ENCODE measurements at places on chromosomes 1 and 21. TPM values are rescaled to one million over a fixed set of nuclear protein-coding genes. Genes with fewer than 3 reads are reported as not detected.

Gene ADGRB2
- total RNA-seq, result 6.0 TPM

Gene C8A
- total RNA-seq, result 10.7 TPM

Gene PLA2G2D
- not detected for total RNA-seq

Gene PAFAH2
- total RNA-seq, result 43.6 TPM

Gene PTGER3
- total RNA-seq, result 28.4 TPM

Gene LRRC53
- not detected for total RNA-seq

Gene PTPRF
- 478 TPM for total RNA-seq

Gene FCGR1A
- total RNA-seq, result 13.2 TPM

Gene CLEC20A
- total RNA-seq, result 0.20 TPM

Gene SPRR2B
- total RNA-seq, result not detected

Gene TMPRSS3
- 10.5 TPM for total RNA-seq

Gene HTR1D
- total RNA-seq, result 7.0 TPM

Gene ZNF683
- total RNA-seq, result 2.9 TPM

Gene ANXA9
- 25.1 TPM for total RNA-seq

Gene RHD
- not detected for total RNA-seq

Gene CBR3
- total RNA-seq, result 4.8 TPM

Gene L1TD1
- 0.29 TPM for total RNA-seq

Gene PIGV
- 19.3 TPM for total RNA-seq

Gene OPTC
- not detected for total RNA-seq

Gene WNT2B
- 8.1 TPM for total RNA-seq

Gene LCE1C
- total RNA-seq, result not detected

Gene CLCN6
- total RNA-seq, result 27.1 TPM

Gene MRPL24
- 63.7 TPM for total RNA-seq

Gene XCL1
- total RNA-seq, result 1.6 TPM

Gene ERO1B
- 62.1 TPM for total RNA-seq

Gene NKAIN1
- total RNA-seq, result 0.14 TPM

Gene OLFML2B
- total RNA-seq, result 8.4 TPM

Gene NBPF4
- not detected for total RNA-seq

Gene SOX13
- 76.3 TPM for total RNA-seq

Gene ALPL
- total RNA-seq, result 4.0 TPM

Gene TNFAIP8L2
- total RNA-seq, result 4.6 TPM

Gene GPR25
- total RNA-seq, result 0.66 TPM

Gene ST6GALNAC5
- total RNA-seq, result 65.9 TPM

Gene IL19
- not detected for total RNA-seq

Gene LAD1
- 272 TPM for total RNA-seq

Gene SH2D2A
- total RNA-seq, result 5.4 TPM

Gene CYP4Z1
- not detected for total RNA-seq

Gene KIF14
- 0.43 TPM for total RNA-seq

Gene ELAPOR1
- total RNA-seq, result 127 TPM

Gene LHX8
- 0.83 TPM for total RNA-seq

Gene AADACL3
- total RNA-seq, result not detected

Gene SELL
- total RNA-seq, result 5.6 TPM

Gene C1orf185
- not detected for total RNA-seq

Gene FLG2
- total RNA-seq, result not detected

Gene DIRAS3
- total RNA-seq, result 14.0 TPM

Gene C1orf56
- 12.5 TPM for total RNA-seq

Gene UBL4B
- not detected for total RNA-seq

Gene DIO1
- total RNA-seq, result 6.2 TPM

Data from mucosa of gallbladder (tissue), 1 donor.